ENCODE measurements at places on chromosomes 7 and 10. TPM values are rescaled to one million over a fixed set of nuclear protein-coding genes. Genes with fewer than 3 reads are reported as not detected.

BRI3 gene
- total RNA-seq = 50.0 TPM

FAM24B gene
- 10.4 TPM for total RNA-seq

TUBB8 gene
- not detected for total RNA-seq

WEE2 gene
- not detected for total RNA-seq

EN2 gene
- total RNA-seq = not detected

ATOH7 gene
- not detected for total RNA-seq

- no peak for DNase-seq
Observed at GRCh38 chr7:32222251-32222900, 152.2 kb upstream of the PDE1C start.

- no peak for DNase-seq
Observed at GRCh38 chr10:113846036-113846435, 7.8 kb downstream of the DCLRE1A start.

GRCh38 chr7:93366816-93367215 is 134.7 kb downstream of the VPS50 start:
- DNase-seq = no peak

DNA sequence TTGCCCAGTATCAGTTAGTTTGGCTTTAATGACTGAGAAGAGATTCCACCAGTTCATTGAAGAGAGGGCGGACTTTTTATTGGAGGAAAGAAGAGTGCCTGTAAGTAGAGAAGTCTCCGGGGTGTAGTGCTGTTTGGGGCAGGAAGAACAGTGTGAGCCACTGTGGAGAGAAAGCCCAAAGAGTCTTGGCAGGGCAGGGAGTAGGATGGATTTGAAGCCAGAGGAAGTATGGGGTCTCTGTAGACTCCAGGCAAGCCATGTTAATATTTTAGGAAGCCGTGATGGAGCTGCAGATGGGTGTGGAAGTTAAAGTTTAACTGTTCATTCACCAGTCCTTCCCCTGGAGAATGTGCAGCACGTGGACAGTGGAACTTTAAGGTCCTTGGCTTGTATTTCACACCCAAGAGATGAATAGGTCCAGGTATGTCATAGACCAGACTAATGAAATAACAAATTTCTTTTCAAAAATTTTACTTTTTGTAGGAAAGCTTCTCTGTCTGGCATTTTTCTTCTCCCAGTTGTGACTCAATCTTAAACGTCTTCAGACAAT is 54.1 kb downstream of the TCF7L2 start:
- DNase-seq = no peak

- no peak for DNase-seq
Observed at GRCh38 chr7:47047384-47047783, 534.5 kb downstream of the TNS3 start.

- no peak for DNase-seq
Observed at GRCh38 chr7:72781161-72781560, 46.8 kb downstream of the TYW1B start.
